ENCODE measurements at places on chromosomes 5 and 9.
A peak's percentile ranks its signal among the peaks of the same experiment; 100 is the strongest.

DNA sequence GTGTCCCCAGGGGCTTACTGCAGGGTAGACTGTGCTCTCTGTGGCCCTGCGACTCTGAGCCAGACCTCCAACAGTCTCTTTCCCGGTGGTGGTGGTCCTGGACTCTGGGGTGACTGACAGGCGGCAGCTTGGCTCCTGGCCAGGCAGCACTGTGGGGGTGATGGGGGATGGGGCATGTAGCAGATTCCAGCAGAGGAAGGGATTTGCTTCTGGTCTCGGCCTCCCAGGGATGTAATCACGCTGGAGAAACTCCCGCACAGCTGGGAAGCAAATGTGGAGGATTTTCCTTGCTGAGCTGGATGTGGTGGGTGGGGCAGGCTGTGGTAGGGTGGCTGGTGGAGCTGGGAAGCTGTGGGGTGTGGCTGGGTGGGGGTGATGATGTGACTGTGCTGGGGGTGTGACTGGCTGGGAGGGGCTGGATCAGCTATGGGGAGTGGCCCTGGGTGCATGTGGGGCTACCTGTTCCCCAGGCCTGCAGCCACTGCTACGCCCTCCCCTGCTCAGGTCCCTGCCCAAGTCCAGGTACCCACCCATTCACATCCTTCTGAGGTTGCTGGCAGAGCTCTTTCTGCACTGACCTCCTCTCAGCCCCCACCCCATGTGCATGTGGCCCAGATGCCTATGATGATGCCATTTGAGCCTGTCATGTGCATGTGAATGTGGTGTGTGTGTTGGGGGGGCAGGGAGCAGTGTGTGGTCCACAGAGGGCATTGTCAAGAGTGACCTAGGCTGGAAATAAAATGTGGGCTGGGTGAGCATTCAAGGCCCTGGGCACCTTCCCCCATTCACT lies 3.8 kb downstream of the NDST1 start:
- DNase-seq: no peak

DNA sequence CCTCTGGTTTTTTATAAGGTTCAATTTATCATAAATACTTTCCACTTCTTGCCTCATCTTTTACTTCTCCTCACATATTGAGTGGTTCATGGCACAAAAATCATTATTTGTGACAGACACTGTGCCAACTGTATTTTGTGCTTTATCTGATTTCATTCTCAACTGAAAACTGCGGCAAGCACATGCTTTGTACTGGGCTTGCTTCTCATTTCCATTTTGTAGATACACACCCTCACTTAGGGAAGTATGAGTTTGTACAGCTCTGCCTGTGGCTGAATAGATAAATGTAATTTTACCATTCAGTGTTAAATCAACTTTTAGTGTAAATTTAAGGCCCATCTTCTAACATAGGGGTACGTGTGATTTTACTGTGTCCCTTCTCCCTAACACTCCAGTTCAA lies 83.6 kb downstream of the ANXA2R start:
- DNase-seq: no peak

- DNase-seq: no peak
Observed at GRCh38 chr9:94887721-94888120, 161.2 kb downstream of the AOPEP start.

GRCh38 chr5:28914297-28914696 lies 1875.9 kb upstream of the CDH9 start:
- DNase-seq: peak; percentile 83

GRCh38 chr5:207599-207998 lies 10.4 kb downstream of the CCDC127 start:
- DNase-seq: no peak
